MV-4-11 (cell line): ENCODE measurements at places on chromosomes 12 and 14.

GRCh38 chr14:67240168-67240932 is 885 bp upstream of the PALS1 start:
- DNase-seq: peak; percentile 24

GRCh38 chr12:132507161-132507538 is 17.2 kb downstream of the FBRSL1 start:
- no peak for DNase-seq

DNA sequence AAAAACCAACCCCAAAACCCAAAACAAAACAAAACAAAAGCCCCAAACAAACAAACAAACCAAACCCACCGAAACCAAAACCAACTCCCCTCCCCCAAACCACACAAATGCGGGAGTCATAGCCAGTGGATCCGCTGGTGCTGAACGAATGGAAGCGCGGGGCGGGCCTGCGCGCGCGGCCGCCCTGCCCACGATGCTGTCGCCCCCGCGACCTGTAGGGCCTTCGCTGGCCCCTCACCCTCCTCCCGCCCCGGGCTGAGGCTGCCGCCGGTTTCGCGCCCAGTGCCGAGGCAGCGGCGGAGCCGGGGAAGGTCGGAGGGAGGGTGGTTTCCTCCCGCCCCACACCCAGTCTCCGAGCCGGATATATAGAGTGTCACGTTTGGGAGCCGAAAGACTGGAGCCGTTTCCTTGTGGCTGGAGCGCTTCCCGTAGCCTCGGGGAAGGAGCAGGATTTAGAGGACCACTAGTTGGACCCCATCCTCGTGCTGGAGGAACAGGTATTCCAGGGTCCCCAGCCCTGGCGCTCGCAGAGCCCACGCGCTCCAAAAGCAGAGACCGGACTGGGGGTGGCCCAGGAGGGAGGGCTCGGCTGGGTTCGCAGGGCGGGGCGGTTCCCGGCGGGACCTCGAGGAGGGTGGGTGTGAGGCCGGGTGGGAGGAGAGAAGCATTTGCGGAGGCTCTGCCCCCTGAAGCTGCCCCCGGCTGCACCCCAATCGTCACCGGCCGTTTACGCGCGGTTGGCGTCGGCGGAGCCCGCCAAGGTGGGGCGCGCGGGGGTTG is at the start of gene FAR2:
FAR2 (plus strand) TSS at position 368 of the 780 bp plus-strand sequence. CDS start 121,172 bp downstream, outside the sequence.
- peak; percentile 28 for DNase-seq

- DNase-seq: no peak
These were observed 122.2 kb downstream of the NCOR2 start for GRCh38 chr12:124445121-124445718.

- DNase-seq: no peak
These were observed 13.5 kb upstream of the ASIC1 start for GRCh38 chr12:50043854-50044253.
